Osteoblast (primary cell): ENCODE measurements at places on chromosomes 5 and 9. TPM values are rescaled to one million over a fixed set of nuclear protein-coding genes. Genes with fewer than 3 reads are reported as not detected.

DNA sequence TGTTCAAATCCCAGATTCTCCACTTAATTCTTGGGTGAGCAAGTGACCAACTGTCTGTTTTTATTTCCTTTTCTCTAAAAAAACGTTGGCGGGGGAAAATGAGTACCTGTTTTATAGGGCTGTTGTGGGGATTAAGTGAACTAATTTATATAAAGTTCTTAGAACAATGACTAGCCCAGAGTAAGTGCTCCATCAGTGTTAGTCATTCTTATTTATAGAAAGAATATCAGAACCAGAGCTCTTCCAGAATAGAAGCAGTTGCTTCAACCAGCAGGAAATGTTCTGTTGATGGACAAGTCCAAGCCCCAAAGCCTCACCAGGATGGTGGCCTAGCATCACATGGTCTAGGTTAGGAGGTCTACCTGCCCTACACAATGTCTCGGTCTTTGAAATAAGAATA is 379.2 kb downstream of the ACTL7B start:
- DNase-seq, result no peak

The NTNG2 gene
- 9.4 and 13.0 TPM in 2 replicates for total RNA-seq

- peak; percentile 85 for DNase-seq
Measured at GRCh38 chr9:132126680-132127236, 35.1 kb upstream of the NTNG2 start.

DNA sequence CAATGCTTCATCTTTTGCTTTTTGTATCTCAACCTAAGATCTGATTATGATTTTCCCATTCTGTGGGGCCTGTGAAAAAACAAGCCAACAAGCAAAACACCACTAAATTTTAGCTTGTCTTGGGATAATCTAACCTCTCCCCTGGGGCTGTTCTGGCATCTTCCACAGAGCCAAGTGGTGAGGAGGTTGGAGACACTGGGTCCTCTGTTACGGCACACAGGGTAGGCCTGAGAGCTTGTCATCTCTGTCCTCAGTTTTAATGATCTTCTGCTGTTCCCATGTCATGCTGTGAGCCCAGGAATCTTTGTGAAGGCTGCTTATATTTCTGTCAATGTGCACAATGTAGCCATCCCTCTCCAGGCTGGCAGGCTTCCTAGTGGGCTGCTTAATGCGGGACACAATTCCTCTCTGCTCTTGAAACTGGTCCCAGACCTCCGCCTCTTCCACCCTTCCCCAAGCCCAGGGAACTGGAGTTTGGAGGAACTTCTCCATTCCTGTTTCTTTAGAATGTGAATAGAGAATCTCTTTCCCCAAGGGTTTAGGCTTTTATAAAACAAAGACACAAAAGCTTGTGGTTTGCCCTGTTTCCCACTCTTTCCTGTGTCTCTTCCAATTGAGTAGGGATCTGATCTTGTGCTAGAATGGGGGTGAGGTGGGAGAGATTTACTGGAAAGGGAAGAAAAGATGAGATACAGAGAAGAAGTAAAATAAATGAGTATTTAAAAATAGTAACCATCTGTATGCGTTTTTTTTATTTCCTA is 30.9 kb upstream of the SEMA6A start:
- DNase-seq, result no peak

The ZFP37 gene
- total RNA-seq, result 3.2 and 3.3 TPM in 2 replicates

DNA sequence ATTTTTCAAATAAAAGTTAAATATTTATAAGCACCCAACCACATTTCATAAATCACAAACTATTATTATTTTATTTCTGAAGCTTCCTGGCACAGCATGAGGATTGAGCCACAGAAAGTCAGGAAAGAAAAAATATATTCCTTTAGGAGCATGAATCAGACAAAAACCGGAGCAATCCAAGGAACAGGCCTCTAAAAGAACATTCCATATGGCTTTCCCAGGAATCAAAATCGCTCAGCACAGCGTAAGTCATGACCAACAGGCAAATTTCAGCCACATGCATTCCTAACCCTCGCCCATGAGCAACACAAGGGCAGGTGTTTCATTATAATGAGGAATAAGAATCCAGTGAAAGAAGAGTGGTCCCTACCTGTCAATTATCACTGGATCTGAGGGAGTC is 26.7 kb downstream of the EBF1 start:
- no peak for DNase-seq

DNA sequence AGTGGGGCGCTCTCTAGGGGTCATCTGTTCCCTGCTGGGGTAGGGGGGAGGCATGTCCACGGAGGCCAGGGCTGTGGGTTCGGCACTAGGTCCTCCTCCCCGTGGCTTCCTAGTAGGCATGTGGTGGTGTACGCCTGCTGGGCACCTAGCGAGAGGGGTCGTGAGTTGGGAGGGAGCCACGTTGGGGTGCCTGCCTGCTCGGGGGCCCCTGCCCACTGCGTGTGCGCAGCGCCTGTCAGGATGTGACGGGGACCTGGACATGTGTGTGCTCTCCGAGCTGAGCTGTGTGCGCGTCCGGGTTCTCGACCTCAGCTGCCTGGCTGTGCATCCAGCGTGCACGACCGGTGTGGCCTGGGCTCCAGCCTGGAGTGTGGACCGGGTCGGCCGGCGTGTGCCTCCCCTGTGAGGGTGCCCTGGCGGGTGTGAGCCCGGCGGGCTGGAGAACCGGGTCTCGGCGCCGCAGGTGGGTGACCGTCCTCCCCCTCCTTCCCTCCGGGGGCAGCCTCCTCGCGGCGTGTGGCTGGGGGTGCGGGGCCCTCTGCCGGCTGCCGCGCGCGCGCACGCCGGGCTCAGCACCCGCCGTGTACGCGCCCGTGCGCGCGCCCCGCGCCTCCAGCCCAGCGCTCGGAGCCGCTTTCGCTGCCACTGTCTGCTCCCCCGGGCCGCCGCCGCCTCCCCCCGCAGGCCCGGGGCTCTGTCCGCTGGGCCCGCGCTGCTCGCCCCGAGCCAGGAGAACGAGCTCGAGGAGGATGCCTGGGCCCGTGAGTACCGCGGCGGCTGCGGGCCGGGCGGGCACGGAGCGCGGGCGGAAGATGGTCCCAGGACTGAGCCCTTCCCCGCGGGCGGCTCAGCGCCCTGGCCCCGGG is at the start of gene PRR7:
PRR7 (plus strand) TSS at position 615 of the 866 bp plus-strand sequence. CDS start 8,254 bp downstream, outside the sequence.
- DNase-seq, result peak; percentile 100

DNA sequence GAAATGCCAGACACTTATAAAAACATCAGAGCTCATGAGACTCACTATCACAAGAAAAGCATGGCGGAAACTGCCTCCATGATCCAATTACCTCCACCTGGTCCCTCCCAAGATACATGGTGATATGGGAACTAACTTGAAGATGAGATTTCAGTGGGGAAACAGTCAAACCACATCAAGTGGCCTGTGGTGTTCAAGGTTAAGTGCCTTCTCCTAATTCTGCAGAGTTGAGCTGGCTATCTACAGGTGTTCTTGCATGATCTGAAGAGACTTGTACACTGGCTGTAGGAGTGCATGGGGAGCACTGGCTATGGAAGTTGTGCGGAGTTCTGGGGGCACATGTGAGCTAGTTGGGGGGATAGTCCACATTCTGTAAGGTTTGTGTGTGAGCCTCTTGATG is 34.0 kb upstream of the CKS2 start:
- no peak for DNase-seq

The TAS2R1 gene
- not detected in 2 replicates for total RNA-seq

The OTULINL gene
- under 0.01 and 0.36 TPM in 2 replicates for total RNA-seq

The TMEM232 gene
- total RNA-seq, result 1.4 and 2.7 TPM in 2 replicates

GRCh38 chr9:23123048-23123632 is 676.5 kb downstream of the DMRTA1 start:
- no peak for DNase-seq

- DNase-seq, result peak; percentile 95
Measured at GRCh38 chr5:56480705-56481427, 247.7 kb upstream of the ANKRD55 start.

The HMCN2 gene
- total RNA-seq, result under 0.01 TPM in 2 replicates

The IL33 gene
- total RNA-seq, result under 0.01 TPM in 1 of 2 replicates, not detected in the other

GRCh38 chr5:120684213-120684612 is 220.1 kb downstream of the PRR16 start:
- no peak for DNase-seq

DNA sequence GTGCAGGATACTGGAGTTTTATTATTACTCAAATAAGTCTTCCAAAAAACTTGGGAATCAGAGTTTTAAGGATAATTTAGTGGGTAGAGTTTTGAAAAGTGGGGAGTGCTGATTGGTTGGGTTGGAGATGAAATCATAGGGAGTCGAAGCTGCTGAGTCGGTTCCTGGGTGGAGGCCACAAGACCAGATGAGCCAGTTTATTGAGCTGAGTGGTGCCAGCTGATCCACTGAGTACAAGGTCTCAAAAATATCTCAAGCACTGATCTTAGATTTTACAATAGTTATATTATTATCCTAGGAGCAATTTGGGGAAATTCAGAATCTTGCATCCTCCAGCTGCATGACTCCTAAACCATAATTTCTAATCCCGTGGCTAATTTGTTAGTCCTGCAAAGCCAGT is 804.9 kb upstream of the SEMA6A start:
- no peak for DNase-seq

The PCDHA9 gene
- total RNA-seq, result 0.29 and 0.36 TPM in 2 replicates

DNA sequence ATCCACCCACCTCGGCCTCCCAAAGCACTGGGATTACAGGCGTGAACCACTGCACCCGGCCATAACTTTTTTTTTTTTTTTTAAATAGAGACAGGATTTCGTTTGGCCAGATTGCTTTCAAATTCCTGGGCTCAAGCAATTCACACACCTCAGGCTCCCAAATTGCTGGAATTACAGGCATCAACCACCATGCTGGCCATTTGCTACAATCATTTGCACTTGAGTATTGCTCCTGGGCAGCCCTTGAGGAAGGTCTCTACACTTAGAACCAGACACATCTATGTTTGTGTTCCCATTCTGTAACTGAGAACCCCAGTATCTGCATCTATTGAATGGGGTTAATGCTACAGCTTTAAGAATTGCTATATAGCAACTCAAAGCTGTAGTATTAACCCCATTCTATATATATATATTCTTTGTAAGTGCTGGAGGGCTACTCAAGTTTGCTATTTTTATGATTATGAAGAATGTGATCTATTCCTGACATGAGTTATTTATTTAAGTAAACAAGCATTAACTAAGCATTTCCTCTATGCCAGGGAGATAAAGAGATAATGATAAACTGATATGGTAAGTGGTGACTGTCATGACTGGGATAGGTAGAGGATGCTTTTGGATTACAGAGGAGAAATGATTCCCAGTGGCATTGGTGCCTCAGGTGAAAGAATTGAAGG is 496.5 kb upstream of the TNC start:
- DNase-seq, result no peak

The ENTREP1 gene
- total RNA-seq, result under 0.01 TPM in 2 replicates

DNA sequence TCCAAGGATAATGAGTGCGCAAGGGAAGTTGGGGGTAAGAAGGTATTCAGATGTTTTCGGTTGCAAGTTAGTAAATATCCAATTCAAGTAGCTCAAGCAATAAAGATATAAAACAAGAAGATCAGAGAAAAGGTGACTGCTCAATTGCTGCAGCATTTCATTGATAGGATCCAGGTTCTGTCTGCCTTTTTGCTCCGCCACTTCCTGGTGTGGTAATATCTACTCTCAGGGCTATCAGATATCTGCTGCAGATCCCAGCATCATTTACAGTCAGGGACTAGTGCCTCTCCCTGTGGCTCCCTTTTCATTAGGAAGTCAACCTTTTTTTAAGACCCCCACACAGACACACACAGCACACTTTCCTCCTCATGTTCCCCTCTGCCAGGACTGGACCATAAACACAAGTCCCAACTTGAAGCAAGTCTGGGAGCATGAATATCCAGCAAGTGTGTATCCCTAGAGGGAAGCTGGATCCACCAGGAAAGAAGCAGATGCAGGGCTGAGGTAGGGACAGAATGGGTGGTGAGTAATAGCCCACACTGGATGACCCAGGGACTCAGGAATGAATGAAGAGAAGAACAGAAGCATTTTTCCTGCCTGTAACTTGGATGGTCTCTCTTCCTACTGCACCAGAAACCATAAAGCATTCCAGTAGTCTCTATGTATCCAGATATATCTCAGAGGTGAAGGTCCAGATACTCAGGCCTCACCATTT is 53.7 kb downstream of the ZNF622 start:
- DNase-seq, result peak; percentile 54

- DNase-seq, result no peak
Measured at GRCh38 chr5:111562561-111562960, 50.2 kb upstream of the STARD4 start.

The MOB3B gene
- under 0.01 TPM in 2 replicates for total RNA-seq

GRCh38 chr9:86876621-86877196 is 70.6 kb downstream of the GAS1 start:
- no peak for DNase-seq

The FBP2 gene
- total RNA-seq, result not detected in 2 replicates

DNA sequence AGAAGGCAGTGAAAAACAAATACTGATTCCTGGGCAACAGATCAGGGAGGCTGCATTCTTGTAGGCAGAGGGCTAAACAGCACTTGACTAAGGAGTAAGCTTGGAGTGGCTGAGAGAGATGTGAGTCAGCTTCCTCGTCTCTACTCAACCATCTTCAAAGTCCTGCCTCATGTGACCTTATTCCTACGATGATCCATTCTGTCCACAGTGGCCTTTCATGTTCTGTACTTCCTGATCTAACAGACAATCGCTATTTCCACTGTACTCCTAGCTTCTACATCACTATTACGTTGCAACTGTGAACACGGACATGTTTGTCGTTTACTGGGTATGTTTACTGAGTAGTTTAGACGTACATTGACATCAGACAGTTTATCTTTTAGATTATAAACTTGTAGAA is 365.4 kb downstream of the ARL15 start:
- DNase-seq, result peak; percentile 37

The PRXL2C gene
- 30.8 and 36.5 TPM in 2 replicates for total RNA-seq

DNA sequence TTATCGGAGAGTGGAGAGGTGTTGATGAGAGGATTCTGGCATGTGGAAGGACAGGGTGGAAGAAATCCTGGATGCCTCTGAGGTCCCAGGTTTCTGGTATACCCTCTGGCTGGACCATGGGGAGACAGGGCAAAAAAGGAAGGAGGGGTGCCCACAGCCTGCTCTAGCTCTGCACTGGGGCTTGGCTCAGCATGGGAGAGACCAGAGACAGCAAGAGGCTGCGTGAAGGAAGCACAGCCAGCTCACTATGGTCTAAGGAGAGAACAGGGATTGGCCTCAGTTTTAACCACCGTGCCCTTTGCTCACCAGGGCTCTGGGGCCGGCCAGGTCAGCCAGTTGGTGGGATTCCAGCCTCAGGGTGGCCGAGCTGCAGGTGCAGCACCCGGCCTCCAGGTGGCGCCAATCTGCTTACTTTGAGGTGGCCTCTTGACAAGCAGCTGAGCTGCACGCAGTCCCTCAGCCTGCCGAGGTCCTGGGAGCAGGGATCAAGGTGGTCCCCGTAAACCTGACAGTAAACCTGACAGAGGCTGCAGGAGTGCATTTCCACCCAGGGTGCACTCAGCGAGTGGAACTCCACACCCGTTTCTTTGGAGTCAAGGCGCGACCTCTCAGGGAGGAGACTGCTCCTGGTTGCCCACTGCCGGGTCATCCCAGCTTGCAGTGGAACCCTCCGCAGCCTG is 25.0 kb upstream of the SPTLC1 start:
- peak; percentile 96 for DNase-seq

The CTNND2 gene
- not detected in 2 replicates for total RNA-seq

- DNase-seq, result no peak
Measured at GRCh38 chr9:107809871-107810460, 320.4 kb upstream of the KLF4 start.

The NR2F1 gene
- 7.2 and 10.6 TPM in 2 replicates for total RNA-seq

DNA sequence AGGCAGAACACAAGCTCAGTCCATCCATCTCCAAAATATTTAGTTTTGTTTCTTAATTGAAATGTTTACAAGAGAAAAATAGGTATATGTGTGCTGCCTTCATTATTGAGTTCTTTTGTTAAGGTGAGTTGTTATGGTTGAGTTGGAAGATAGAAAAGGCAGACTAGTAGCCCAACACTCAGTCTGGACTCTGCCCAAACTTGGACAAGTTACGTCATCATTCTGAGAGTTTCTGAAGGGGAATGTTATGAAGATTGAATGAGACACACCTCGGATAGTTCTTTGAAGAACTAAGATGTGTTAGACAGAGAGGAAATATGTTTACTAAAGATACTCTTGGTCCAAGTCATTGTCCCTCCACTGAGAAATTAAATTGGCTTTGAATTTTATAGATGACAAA is 245.5 kb downstream of the KCTD16 start:
- no peak for DNase-seq
